ENCODE measurements at places on chromosomes 1 and 21.

DNA sequence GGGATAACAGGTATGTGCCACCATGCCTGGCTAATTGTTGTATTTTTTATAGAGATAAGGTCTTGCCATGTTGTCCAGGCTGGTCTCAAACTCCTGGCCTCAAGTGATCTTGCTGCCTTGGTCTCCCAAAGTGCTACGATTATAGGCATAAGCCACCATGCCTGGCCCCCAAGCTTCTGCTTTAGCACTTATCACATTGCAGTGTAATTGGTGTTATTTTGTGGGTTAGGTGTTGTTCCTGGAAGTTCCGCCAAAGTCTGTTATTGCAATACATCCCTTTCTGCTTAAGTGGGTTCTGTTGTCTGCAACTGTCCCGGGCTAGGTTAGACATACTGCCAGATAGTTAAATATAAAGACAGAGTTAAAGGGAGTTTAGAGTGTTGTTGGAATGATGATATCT lies 3.4 kb downstream of the ZCCHC17 start:
- no peak for DNase-seq

- no peak for DNase-seq
Measured at GRCh38 chr1:12010746-12011570, 8.3 kb upstream of the MIIP start.

- no peak for DNase-seq
Measured at GRCh38 chr1:238642231-238642630, 744.1 kb upstream of the CHRM3 start.

GRCh38 chr1:1779691-1780597 lies 1.7 kb upstream of the NADK start:
- peak; percentile 94 for DNase-seq

DNA sequence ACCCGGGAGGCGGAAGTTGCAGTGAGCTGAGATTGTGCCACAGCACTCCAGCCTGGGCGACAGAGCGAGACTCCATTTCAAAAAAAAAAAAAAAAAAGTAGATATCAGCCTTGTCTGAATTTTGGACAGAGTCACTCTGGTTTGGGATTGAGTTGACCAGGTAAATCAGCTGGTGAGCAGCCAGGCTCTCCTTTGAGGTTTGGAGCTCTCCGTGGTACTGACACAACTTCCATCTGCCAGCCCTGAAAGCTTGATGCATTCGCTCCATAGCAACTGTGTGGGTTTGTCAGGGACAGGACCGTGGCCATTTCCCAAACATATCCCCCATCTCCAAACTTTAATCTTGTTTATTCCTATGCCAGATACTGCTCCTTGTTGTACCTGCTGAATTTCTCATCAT lies 155.2 kb downstream of the DMRTA2 start:
- no peak for DNase-seq

DNA sequence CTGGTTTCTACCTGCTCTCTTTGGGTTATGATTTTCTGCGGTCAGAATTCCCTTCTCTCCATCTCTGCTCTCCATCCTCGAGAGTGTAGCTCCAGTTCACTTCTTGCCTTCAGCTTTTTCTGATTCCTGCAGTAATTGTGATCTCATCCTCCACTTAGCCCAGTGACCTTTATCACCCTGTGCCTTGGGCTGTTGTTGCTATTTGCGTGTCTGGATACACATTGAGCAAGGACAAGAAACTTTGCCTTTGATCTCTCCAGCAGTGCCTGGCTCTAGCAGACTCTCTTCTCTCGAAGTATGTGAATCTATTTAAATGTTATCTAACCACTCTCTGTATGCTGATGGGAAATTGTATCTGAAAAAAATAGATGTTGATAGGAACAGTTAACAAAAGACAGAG lies 76.4 kb upstream of the MARK1 start:
- DNase-seq, result no peak

DNA sequence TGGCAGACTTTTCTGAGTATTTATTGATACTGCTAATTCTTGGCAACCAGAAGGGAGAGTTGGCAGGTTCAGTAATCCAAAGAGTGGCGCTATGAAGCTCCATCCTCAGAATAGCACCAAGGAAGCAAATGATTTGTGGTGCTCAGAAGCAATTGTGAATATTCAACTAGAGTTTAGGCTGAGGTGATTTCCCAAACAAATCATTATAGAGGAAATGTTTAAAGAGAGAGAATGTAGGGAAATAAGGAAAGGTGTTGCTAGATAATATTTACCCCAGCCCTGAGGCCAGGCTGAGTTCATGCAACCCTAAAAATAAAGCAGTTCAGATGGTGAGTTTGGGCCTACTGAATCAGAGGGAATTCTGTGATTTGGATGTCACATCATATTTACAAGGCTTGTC lies 363.4 kb upstream of the PLXNA2 start:
- DNase-seq, result no peak

DNA sequence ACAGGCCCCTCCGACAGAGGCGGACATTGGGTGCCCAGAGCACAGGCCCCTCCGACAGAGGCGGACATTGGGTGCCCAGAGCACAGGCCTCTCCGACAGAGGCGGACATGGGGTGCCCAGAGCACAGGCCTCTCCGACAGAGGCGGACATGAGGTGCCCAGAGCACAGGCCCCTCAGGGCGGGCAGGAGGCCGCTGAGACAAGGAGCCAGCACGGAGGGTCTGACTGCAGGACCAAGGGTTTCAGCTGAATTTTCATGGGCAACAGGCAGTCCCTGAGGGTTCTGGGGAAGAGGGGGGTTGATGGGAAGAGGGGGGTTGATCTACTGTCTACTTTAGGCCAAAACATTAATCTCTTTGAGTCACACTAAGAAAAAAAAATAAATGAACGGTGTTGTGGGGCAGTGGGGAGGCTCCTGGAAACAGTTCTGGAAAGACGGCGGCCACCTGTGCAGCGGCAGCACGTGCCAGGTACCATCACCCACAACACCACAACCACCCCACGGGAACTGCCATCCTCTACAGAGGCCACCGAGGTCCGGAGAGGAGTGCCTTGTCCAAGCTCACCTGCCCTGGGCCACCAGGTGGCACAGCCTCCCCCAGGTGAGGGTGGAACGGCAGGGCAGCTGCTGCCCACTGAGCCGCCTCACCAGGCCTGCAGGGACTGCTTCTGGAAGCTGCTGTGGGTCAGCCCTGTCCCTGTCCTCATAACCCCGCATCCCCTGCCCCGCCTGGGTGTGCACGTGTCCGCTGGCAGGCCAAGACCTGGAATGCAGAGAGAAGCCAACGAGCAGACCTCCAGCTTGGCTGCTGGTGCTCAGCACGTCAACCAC lies 20.5 kb downstream of the PRDM15 start:
- DNase-seq, result no peak

DNA sequence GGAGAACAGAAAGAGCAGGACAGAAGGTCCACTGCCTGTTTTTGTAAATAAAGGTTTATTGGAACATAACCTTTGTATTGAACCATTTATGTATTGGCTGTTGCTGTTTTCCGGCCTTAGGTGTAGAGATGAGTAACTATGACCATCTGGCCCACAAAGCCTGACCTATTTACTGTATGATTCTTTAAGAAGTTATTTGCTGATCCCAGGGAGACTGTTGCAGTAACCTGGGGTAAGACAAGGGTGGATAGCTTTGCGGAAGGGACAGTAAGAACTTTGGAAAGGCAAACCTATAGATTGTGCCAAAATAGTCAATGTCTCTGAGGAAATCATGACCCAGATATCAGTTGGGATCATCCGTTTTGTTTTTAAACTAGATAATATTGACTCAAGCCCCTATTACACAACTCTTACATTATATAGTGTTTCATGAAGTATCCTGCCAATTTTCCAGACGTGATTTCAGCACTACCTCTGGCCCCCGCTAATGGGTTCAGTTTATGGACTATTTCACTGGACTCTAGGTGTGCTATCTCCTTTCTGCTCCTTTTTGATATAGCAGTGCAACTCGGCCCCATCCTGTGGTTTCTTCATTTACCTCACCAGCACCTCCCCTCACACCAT lies 20.8 kb upstream of the TLCD4 start:
- DNase-seq, result no peak

DNA sequence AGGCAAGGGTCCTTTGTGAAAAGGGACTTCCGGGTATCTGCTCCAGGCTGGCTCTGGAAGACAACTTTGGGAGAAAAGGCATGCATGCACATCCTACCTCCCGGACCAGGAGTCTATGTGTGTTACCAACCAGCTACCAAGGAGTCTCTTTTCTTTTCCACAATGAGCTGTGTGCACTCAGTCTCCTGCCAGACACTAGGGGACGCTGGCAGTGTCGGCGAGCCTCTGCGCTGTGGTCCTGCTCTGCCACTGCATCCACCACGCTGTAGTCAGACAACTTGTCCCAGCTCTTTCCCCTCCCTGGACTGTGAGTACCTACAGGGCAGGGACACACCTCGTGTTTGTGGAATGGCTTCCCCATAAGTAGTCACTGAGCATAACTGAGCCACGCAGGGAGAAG lies 5.1 kb upstream of the SSR2 start:
- DNase-seq, result peak; percentile 44

DNA sequence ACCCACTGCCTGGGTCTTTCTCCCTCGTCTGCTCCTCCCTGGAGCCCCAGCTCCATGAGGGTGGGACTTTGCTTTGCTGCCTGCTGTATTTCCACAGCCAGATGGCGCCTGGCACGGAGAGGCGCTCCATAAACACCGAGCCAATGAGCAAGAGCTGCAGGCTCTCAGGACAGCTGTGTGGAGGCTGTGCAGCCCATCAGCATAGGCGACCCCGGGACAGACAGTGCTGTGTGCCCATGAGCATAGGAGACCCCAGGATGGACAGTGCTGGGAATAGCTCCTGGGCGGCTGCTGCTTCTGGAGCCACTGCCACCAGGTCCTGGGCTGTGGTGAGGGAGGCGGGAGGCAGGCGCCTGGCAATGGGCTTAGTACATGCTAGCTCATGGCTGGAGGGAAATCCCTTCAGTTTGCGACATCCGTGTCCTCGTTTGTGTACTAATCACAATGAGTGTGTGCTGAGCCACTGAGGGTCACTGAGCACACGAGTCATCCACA lies 29.2 kb downstream of the CEP104 start:
- no peak for DNase-seq

DNA sequence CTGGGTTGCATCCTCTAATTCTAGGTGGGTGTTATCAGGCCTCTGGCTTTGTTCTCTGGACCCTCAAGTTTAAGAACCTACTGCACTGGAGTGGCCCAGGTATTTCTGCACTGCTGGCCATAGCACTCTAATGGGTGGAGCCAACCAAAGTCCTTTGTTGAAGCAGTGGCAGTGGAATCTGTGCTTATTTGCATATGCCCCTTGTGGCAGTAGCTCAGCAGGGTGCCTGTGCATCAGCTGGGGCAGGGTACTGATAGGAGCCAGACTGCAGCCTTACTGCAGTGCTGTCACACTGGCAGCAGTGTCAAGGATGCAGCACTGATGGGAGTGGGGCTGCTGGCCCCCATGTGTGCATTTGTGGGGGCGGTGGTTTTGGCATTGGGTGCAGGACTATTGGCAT lies 660.6 kb downstream of the LRRIQ3 start:
- DNase-seq, result no peak

DNA sequence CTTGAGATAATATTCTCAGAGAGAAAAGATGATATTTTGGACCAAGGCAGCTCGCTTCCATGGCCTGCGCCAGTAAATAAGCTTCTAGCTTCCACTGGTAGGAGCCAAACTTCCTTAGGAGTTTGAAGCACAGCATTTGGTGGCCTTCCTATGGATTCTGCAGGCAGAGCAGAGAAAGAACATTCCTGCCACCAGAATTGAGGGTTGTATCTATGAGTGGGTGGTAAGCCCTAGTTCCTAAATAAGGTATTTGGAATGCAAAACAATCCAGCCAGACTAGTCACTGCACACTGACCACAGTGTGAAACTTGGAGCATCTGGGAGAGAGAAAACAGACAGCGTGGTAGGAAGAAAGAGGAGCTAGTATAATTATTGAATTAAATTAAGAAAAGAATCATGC lies 54.1 kb upstream of the BCAR3 start:
- no peak for DNase-seq

- DNase-seq, result no peak
Measured at GRCh38 chr1:150152772-150153456, 3.2 kb downstream of the PLEKHO1 start.

DNA sequence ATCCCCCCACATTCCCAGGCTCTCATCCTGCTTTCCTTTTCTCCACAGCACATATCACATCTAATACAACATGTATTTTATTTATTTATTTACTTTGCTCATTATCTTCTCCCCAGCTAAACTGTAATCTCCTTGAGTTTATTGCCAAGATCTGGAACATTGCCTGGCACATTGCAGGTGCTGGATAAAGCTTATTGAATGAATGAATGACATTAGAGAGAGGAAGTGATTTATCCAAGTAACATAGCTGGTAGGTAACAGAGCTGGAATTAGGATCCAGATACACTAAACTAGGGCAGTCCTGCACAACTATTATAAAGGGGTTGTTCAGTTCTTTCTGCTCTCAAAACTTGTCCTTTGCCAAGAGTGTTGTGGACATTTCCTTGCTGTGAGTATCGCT lies 8.6 kb upstream of the PTAFR start:
- DNase-seq, result no peak

DNA sequence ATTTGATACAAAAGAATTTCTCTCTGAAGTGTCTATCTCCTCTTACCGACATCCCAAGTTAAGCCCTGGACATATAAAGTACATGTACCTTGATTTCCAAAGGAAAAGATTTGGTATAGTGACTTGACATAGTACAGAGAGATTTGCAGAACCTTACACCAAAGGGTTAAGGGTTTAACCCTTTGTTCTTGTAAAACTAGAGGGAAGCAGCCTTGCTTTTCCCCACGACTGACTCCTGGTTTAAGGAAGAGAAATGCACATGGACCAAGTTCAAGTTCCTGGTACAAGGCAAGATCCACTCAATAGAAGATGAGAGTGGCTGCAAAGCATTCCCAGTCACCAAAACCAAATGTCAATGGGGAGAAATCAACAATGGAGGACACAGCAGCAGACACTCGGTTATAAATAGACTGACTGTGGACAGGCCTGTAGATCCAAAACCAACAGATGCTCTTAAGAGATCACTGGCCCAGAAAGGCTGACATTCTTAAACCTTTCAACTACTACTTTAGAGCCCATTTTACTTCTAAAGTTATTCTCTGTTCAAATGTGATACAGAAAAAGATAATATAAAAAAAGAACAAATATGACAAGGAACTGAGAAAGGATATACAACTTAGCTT lies 69.4 kb downstream of the PUM1 start:
- DNase-seq, result no peak

GRCh38 chr1:217211486-217211885 lies 419.4 kb downstream of the GPATCH2 start:
- DNase-seq, result no peak

DNA sequence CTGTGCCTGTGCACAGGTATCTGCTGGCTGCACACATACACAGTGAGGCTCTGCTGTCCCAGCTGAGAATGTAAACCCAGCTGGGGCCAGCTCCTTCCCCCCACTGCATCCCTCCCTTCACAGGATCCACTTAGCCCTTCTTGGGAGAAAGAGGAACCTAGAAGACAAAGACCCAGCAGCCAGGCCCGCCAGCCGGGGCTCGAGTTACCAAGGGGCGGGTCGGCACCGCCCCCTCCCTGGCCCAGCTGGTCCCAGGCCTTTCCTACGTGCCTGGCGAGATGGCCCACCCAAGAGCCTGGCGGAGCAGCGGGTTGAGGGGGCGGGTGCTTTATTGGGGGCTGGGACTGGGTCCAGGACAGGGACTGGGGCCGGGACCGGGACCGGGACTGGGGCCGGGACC lies 2.1 kb downstream of the SH3BGRL3 start:
- no peak for DNase-seq

GRCh38 chr1:172338295-172338735 lies 82.2 kb upstream of the C1orf105 start:
- no peak for DNase-seq

Data from CD14-positive monocyte (primary cell).